ENCODE measurements at places on chromosomes 7 and 10.

- no peak for DNase-seq
Observed at GRCh38 chr10:83647526-83647925, 491.8 kb upstream of the GHITM start.

GRCh38 chr10:11150231-11150731 is 132.6 kb downstream of the CELF2 start:
- no peak for DNase-seq

- DNase-seq = no peak
Observed at GRCh38 chr10:110780704-110781103, 91.0 kb upstream of the PDCD4 start.

- no peak for DNase-seq
Observed at GRCh38 chr10:84293574-84294016, 34.8 kb upstream of the CCSER2 start.

DNA sequence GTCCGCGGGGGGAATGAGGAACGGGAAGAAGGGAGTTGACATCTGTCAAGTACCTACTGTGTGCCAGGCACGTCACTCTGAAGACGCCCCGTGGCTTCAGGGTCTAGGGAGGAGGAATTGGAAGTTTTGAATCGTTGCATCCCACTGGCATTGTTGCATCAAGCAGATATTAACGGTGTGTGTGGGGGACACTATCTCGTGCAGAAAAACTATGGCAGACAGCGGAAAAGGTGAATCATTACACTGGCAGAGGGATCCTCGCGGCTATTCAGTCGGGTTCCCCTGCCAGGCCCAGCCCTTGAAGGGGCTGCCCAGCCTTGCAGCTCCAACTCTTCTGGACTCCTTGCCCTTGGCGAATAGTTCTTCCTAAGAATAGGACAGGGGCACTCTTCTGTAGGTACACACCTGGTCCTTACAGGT is 1.0 kb upstream of the KIAA1549 start:
- DNase-seq = no peak

Data from D341Med (cell line).